ENCODE measurements at places on chromosomes 2 and 18. TPM values are rescaled to one million over a fixed set of nuclear protein-coding genes. Genes with fewer than 3 reads are reported as not detected.

The WDSUB1 gene
- total RNA-seq: 2.4 TPM

The UGT1A8 gene
- total RNA-seq: not detected

The TCF7L1 gene
- 1.0 TPM for total RNA-seq

The PTPRN gene
- 9.8 TPM for total RNA-seq

The GPR155 gene
- 0.74 TPM for total RNA-seq

The LAPTM4A gene
- 85.9 TPM for total RNA-seq

The STAT4 gene
- under 0.01 TPM for total RNA-seq

Data from bronchus fibroblast of lung (primary cell).